ENCODE measurements at places on chromosomes 4 and X. TPM values are rescaled to one million over a fixed set of nuclear protein-coding genes. Genes with fewer than 3 reads are reported as not detected.
A peak's percentile ranks its signal among the peaks of the same experiment; 100 is the strongest.

DNA sequence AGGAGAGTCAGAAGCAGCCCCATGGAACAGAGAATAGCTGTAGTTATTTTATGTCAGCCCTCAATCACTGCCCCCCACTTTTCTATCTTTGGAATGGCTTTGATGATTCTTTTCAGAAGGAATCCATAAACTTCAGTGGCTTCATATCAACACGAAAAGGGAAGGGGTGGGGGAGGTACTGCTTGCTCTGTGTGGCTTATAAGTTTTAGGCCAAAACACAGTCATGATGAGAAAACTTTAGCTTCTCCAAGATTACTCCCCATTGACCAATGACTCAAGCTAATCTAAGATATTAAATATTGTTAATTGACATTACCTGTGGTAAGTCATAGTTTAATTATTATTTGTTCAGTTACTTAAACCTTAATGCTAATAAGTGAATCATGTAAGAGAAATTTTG lies 669.6 kb upstream of the FAM241A start:
- no peaks in the 10 kb centered on the region for H3K36me3 ChIP-seq
- no peak for DNase-seq
- no peak overlapping the region for H3K4me3 ChIP-seq

HUWE1 gene
- 194 TPM for total RNA-seq

FGF5 gene
- not detected for total RNA-seq

SCLT1 gene
- total RNA-seq: 10.1 TPM

GRCh38 chrX:152313529-152314302 lies 137.4 kb downstream of the GABRA3 start:
- H3K36me3 ChIP-seq: no peaks in the 10 kb centered on the region
- H3K4me1 ChIP-seq: no peaks in the 10 kb centered on the region
- no peak overlapping the region for H3K4me3 ChIP-seq
- no peak overlapping the region for H3K27ac ChIP-seq

DNA sequence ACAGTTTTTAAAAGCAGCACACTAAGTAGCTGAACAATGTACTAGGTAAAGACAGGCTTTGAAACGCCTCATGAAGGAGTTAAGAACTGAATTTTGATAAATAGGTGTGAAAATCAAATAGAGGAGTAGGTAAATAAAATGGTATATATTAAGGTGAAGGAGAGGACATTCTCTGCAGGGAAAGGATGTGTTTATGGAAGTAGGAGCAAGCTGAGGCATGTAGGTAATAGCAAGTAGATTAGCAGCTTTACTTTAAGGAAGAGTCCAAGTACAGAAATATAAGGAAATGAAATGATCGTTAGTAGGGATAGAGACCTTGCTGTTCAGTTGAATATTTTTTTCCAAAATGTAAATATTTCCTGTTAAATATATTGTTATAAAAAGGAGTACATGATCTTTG lies 12.5 kb downstream of the METAP1 start:
- H3K4me1 ChIP-seq: peaks cover 20% of the 10 kb centered on the region
- H3K4me3 ChIP-seq: no peak overlapping the region
- DNase-seq: no peak
- H3K27me3 ChIP-seq: no peaks in the 10 kb centered on the region
- H3K36me3 ChIP-seq: no peaks in the 10 kb centered on the region

- H3K4me1 ChIP-seq: no peaks in the 10 kb centered on the region
- H3K27ac ChIP-seq: no peak overlapping the region
- peaks cover 2% of the 10 kb centered on the region for H3K27me3 ChIP-seq
- no peak overlapping the region for H3K4me3 ChIP-seq
- no peak for DNase-seq
- H3K36me3 ChIP-seq: no peaks in the 10 kb centered on the region
Measured at GRCh38 chr4:122099896-122100295, 52.2 kb upstream of the BLTP1 start.

TTC29 gene
- not detected for total RNA-seq

- H3K36me3 ChIP-seq: no peaks in the 10 kb centered on the region
- H3K4me1 ChIP-seq: peaks cover 19% of the 10 kb centered on the region
- H3K4me3 ChIP-seq: no peak overlapping the region
- H3K27me3 ChIP-seq: no peaks in the 10 kb centered on the region
Measured at GRCh38 chr4:119204916-119205315, 7.6 kb upstream of the USP53 start.

GRCh38 chrX:23511793-23512192 lies 155.5 kb upstream of the PRDX4 start:
- no peaks in the 10 kb centered on the region for H3K36me3 ChIP-seq
- no peaks in the 10 kb centered on the region for H3K27me3 ChIP-seq
- DNase-seq: no peak
- no peak overlapping the region for H3K27ac ChIP-seq
- H3K4me3 ChIP-seq: no peak overlapping the region
- H3K4me1 ChIP-seq: no peaks in the 10 kb centered on the region

- no peak overlapping the region for H3K27ac ChIP-seq
- H3K36me3 ChIP-seq: no peaks in the 10 kb centered on the region
- no peaks in the 10 kb centered on the region for H3K27me3 ChIP-seq
- no peak overlapping the region for H3K4me3 ChIP-seq
- no peaks in the 10 kb centered on the region for H3K4me1 ChIP-seq
Measured at GRCh38 chrX:78493180-78493579, 165.8 kb upstream of the CYSLTR1 start.

- H3K4me3 ChIP-seq: no peak overlapping the region
- DNase-seq: no peak
- peaks cover 21% of the 10 kb centered on the region for H3K4me1 ChIP-seq
- H3K27ac ChIP-seq: peak overlapping the region; percentile 24
- H3K36me3 ChIP-seq: no peaks in the 10 kb centered on the region
- no peaks in the 10 kb centered on the region for H3K27me3 ChIP-seq
Measured at GRCh38 chr4:152289541-152289940, 246.4 kb downstream of the FBXW7 start.

CXCL1 gene
- 1.7 TPM for total RNA-seq

- DNase-seq: no peak
- no peaks in the 10 kb centered on the region for H3K4me1 ChIP-seq
Measured at GRCh38 chr4:79025170-79025569, 85.9 kb upstream of the PAQR3 start.

PPP4R3C gene
- total RNA-seq: not detected

GRCh38 chrX:74187211-74187610 lies 116.8 kb upstream of the ZCCHC13 start:
- H3K4me1 ChIP-seq: no peaks in the 10 kb centered on the region
- no peak for DNase-seq
- H3K27me3 ChIP-seq: no peaks in the 10 kb centered on the region
- H3K27ac ChIP-seq: no peak overlapping the region

DNA sequence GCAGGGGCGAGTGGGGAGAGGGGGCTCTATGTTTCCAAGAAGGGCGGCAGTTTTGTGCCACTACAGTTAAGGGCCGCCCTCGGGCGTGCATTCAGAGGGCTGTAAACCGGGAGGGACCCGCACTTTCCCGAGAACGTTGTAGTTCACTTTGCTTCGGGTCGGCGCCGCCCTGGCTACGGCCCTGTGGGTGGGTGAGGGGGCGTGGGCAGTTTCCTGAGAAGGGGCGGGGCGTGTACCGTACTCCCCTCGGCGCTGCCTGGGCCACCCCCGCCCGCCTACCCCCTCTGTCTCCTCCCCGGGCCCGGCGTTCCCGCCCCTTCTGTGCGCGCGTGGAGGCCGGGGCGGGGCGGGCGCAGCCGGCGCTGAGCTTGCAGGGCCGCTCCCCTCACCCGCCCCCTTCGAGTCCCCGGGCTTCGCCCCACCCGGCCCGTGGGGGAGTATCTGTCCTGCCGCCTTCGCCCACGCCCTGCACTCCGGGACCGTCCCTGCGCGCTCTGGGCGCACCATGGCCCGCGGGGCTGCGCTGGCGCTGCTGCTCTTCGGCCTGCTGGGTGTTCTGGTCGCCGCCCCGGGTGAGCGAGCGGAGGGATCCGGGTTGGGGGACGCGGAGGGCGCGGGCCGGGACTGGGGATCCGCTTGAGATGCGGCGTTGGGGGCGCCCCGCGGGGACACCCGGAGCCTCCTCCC lies at the start of gene CD99:
CD99 (plus strand) TSS at position 440 of the 687 bp plus-strand sequence; CDS start at position 506, 66 bp downstream.
- peaks cover 42% of the 10 kb centered on the region for H3K4me1 ChIP-seq
- peak; percentile 95 for DNase-seq
- no peaks in the 10 kb centered on the region for H3K36me3 ChIP-seq
- H3K4me3 ChIP-seq: peak within 1 kb of the TSS; percentile 94
- H3K27me3 ChIP-seq: no peaks in the 10 kb centered on the region

DNA sequence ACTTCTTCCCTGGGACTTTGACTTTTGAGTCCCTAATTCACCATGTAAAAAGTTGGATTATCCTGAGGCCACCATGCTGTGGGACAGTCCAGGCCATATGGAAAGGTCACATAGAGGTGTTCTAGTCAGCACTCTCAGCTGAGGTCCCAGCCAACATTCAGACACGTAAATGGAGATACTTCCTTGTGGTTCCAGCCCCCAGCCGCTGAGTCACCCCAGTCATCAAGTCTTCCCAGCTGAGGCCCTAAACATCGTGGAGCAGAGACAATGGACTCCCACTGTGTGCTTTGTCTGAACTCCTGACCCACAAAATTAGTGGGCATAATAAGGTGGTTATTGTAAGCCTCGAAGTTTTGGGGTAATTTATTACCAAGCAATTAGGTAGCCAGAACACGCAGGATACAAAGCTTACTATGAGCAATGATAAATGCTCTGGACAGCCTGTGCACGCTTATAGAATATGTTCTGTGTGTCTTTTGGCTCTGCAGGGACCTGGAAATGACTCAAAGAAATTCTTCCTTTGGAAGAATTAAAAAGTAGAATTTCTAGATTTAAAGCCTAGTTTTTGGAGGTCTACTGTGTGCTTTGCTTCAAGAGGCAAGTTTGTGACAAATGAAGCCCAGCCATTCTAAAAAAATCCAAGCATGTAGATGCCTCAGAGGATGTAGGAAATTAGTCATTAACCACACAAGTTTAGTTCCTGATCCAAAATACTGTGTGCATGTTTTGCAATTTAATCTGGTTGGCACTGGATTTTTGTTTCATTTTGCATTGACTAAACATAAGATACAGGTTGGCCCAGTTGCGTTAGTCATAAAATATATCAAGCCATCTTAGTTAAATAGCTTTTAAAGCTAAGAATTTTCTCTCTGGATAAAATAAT lies 33.2 kb upstream of the SLC9A7 start:
- DNase-seq: no peak
- no peak overlapping the region for H3K4me3 ChIP-seq
- peaks cover 8% of the 10 kb centered on the region for H3K4me1 ChIP-seq
- no peaks in the 10 kb centered on the region for H3K36me3 ChIP-seq

- H3K27ac ChIP-seq: no peak overlapping the region
- H3K27me3 ChIP-seq: no peaks in the 10 kb centered on the region
- no peaks in the 10 kb centered on the region for H3K36me3 ChIP-seq
- no peak for DNase-seq
Measured at GRCh38 chr4:38499101-38499500, 164.9 kb upstream of the KLF3 start.

DNA sequence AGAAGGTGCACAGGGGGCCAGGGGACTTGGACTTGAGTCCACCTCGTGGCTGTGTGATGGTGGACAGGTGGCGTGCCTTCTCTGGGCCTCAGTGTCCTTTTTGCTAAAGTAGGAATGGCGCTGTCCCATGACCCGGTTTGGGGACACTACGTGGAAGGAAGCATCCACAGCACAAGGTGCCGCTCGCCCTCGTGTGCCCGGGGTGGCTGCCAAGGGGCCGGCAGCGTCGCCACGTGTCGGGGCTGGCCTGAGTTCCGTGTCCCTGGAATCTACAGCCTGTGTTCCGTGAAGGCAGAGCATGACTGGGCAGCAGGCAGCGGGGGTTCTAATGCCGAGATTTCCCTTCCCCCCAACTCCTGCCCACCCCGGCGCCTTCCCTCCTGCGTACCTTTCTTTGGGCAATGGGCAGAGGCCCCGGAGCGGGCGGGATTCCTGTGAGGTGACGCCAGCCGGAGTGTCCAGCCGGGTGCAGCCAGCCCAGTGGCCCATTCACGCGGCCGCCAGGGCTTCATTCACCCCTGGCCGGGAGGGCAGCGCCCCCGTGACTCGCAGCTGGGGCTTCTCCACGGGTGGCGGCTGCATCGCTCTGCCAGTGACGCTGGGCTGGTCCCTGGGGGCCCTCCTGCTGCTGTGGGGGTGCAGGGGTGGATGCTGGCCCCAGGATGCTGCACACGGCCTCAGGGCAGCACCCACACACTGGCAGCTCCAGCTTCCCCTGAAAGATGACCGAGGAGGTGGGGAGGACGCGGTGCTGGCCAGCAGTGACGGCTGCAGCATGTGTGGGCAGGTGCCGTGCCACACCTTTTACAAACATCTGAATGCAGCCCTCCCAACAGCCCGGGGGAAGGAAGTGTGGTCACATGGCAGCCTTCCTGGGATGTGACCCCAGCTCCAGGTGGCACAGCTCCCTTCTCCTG lies 21.2 kb downstream of the DOK7 start:
- H3K4me1 ChIP-seq: peaks cover 26% of the 10 kb centered on the region
- no peak for DNase-seq
- H3K36me3 ChIP-seq: no peaks in the 10 kb centered on the region

DNA sequence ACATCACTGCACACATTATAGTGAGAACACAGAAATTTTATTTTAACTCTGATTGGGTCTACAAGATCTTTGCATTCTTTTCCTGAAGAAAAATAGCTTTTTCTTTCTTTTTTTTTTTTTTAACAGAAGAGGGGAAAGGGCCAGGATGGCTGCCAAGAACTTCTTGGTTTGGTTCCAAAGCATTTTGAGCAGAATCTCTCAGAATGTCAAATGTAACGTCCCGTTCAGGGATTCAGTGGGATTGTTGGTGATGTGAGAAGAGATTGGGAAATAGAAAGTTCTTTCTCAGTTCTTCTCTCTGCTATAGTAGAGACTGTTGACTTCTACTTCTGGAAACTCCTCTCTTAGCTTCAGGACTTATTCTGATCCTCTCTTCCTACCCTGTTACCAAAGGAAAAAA lies 70.9 kb upstream of the CBR4 start:
- H3K27ac ChIP-seq: peak overlapping the region; percentile 60
- no peak overlapping the region for H3K4me3 ChIP-seq
- H3K4me1 ChIP-seq: peaks cover 19% of the 10 kb centered on the region
- no peak for DNase-seq
- H3K27me3 ChIP-seq: no peaks in the 10 kb centered on the region

- DNase-seq: no peak
- H3K4me3 ChIP-seq: no peak overlapping the region
- H3K36me3 ChIP-seq: no peaks in the 10 kb centered on the region
- no peak overlapping the region for H3K27ac ChIP-seq
- no peaks in the 10 kb centered on the region for H3K27me3 ChIP-seq
Measured at GRCh38 chr4:141432000-141432712, 204.2 kb upstream of the IL15 start.

MUC7 gene
- total RNA-seq: 1.7 TPM

DNA sequence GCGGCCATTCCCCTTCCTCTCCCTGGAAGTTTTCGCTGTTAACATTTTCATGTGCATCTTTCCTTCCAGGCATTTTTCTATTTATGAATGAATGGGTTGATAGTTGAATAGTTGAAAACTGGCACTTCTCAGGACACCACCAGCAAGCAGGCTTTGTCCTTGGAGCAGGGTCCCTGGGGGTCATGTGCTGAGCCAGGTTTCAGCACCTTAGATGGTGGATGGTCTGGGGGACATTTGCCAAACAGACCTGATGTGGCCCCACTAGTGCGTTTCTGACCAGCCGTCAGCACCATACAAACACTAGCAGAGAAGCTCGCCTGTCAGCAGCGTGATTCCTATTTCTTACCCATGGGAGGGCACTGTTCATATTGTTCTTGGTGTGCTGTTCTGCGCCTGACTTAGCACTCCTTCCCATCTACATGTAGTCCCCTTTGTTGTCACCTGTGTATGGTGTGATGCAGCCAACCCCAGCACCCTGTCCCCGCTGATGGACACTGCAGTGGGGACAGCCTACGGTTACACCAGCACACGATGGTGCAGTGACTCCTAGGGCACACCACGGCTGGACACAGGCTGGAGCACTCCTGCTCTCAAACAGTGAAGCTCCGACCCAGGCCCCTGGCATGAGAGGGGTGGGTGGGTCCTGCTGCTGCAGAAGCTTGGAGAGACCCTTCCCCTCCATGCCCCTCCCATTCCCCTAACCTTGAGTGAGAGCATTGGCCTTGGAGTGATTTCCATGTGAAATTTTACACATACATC lies 27.2 kb upstream of the WFS1 start:
- H3K4me1 ChIP-seq: peaks cover 12% of the 10 kb centered on the region
- DNase-seq: no peak
- H3K27ac ChIP-seq: no peak overlapping the region
- no peaks in the 10 kb centered on the region for H3K36me3 ChIP-seq
- H3K4me3 ChIP-seq: no peak overlapping the region

All from suprapubic skin (tissue), 4 donors.